ENCODE measurements at places on chromosomes 2 and 18.

GRCh38 chr2:21585881-21586280 lies 462.1 kb downstream of the TDRD15 start:
- no peak for DNase-seq

- DNase-seq: peak; percentile 66
Observed at GRCh38 chr2:30706534-30707303, 100.5 kb downstream of the CAPN13 start.

DNA sequence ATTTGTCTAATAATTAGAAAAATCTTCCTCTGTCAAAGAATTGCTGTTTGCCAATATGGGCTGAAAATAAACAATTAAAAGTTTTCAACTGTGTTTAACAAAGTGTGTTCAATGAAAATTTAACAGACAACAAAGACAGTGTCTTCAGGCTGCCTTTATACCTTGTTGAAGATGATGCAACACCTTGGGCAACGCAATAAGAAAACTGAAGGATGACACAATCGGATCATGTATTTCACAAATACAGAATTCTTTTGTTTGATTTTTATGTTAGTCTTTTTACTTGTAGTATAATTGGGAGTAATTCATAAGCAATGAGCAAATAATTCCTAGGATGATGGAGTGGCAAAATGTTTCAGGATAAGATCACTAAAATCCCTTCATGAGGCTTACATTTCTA lies 27.8 kb downstream of the CHN1 start:
- no peak for DNase-seq

DNA sequence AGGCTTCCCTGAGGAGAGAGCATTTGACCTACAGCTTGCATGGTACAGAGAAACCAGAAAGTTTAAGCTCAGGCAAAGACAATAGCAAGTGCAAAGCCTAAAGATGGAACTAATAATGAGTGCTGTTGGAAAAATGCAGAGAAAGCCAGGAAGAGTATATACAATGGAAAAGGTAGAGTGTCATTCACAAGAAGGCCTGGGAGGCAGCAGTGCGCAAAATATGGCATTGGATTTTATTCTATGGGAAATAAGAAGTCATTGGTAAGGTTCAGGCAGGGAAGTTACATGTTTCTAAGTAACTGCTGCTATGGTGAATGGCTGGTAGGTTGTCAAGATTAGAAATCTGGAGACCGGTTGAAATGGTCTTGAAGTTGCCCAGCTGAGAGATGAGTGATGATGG lies 2167.3 kb upstream of the CELF4 start:
- no peak for DNase-seq

DNA sequence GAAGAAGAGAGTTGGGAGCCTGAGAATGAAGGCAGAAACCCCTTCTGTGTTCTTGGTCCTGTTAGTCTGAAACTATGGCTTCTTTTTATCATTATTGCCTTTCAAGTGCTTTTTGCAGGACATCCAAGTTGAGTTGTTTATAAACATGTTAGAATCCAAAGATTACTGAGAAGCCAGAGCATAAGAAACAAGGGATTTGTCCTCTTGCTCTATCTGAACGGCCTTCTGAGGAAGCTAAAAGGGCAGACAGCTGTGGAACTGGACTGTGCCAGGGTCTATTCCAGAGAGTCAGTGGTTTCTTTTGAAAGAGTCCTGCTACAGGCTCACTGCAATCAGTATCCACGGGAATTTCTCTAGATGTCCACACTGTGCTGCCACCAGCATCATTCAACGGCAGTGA lies 86.6 kb downstream of the ARHGAP28 start:
- DNase-seq: no peak

DNA sequence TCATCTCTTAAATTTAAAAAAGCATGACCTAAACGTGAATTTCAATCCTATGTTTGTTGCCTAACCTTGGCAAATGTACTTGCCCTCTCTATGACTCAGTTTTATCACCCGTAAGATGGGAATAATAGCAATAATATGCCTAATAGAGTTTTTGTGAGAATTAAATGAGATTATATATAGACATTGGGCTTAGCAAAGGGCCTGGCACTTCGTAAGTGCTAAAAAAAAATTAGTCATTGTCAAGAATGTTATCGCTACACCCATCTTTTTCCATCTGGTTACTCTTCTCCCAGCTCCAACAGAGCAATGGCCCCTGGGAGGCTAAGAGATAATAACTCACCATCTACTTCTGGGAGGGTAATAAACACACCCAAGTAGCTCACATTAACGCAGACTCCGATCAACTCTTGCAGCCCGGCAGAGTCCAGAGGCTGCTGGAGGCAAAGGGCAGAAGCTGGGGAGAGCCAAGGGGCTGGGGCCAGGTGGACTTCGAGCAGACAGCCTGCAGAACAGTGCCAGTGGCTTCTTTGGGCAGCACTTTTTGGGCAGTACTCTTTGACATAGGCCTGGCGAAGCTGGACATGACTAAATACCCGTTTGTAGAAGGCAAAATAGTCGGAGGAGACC lies 63.9 kb upstream of the STPG4 start:
- DNase-seq: no peak

DNA sequence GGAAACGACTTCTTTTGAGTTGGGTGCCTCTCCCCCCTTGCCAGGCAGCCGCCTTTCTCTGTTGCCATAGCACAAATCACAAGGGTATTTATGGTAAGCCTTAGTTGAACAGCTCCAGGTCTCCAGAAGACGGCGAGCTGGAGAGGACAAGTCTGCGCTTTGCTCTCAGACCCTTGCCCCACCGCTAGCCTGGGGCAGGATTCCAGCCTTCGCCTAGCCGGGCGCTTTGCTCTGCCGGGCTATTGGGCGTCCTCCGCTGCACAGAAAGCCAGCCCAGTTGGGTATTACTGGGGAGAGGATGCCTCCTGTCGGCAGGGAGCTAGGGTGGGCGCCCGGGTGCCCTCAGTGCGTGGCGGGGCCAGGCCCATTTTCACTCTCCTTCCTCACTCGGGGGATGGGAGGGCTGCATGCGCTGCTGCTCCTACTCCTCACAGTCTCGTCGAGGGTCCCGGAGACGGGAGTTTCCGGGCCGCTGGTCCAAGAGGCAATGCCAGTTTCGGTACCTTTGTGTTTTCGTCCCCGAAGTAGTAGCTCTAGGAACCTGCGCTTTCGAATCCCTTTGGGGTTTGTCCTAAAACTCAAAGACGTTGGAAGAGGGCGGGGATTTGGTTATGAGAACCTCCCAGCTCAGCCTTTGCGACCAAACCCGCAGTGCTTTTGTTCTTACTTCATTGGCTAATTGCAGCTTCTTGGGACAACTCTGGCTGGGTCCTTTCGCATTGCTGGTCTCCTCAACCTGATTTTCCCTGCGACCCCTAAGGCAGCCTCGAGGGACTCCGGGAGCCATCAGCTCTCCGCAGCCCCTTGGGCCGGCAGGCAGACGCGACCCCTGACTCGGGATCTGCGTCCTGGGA lies 3.6 kb upstream of the DLX2 start:
- DNase-seq: peak; percentile 41

- DNase-seq: no peak
Observed at GRCh38 chr2:120254178-120254577, 1.5 kb downstream of the RALB start.

DNA sequence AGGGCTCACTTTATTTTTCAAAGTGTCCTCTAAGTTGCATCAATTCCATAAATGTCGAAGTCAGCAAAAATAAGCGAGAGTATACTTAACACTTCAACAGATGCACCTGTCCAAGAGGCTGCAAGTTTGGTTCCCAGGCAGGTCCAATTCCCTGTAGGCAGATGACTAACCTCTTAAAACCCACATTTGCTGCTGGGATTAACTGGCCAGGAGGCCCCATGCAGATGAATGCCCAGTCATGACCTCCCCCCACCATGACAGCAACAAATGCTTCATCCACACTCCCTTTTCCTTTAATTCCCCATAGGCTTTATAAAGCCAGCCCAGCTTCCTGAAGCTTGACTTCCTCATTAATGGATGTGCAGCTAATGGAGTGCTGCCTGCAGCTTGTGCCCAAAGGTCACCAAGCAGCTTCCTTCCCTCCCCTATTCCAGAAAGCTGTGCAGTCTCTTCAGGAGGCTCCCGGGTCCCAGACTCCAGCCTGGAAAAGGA lies 35.7 kb downstream of the REEP1 start:
- DNase-seq: no peak

- no peak for DNase-seq
Observed at GRCh38 chr2:38600242-38600891, 2.4 kb downstream of the HNRNPLL start.

DNA sequence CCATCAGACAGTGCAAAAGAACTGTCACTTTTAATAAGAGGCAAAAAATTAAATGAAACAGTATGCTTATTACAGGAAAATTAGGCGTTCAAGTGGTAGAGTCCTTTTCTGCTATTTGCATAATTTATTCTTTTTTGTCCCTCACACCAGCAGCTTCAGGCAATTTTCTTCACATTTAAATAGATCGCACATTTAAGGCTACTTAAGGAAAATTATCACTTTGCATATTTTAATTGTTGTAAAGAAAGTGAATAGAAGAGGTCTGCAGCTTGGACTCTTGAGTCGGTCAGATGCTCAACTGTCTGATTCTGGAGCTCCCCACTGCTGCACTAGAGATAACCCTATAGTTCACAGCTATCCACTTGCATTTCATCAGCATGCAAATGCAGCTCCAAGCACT lies 141.3 kb downstream of the FIGN start:
- DNase-seq: no peak

- no peak for DNase-seq
Observed at GRCh38 chr18:70442933-70443332, 154.1 kb downstream of the SOCS6 start.

GRCh38 chr2:105139556-105140239 lies 101.8 kb downstream of the MRPS9 start:
- no peak for DNase-seq

DNA sequence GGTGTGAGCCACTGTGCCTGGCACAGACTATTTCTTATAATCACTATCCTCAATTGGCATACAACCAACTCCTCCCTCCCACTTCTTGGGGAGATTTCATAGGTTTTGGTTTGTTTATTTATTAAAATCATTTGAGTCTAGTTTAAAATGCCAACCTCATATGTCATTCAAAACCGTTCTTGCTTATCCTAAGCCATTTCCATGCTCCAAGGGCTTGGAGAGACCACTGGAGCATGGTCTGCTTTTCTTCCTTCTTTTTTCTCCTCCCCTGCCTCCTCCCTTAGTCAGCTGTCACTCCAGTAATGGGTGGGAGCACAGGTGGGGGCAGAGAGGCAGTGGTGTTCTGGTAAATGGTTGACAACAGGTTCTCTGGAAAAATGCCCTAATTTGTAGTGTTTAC lies 20.4 kb upstream of the KCNS3 start:
- DNase-seq: no peak

DNA sequence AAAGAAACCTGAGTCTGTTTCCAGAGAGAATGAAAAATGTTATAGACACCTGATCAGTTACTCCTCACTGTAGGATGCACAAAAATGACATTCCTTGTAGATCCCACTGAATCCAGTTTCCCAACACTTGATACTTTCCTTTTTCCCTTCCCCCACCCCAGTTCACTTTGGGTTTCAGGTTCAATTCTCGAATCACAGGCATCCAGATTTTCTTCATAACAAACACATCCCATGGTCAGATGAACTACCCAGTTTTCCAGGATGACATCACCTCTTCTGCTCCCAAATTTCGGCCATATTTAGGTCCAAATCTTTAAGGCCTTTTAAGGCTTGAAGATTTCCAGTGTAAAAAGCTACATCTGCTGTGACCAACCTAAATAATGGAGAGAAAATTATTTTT lies 51.5 kb downstream of the UGP2 start:
- no peak for DNase-seq

- DNase-seq: no peak
Observed at GRCh38 chr2:42072349-42073118, 24.7 kb downstream of the PKDCC start.

GRCh38 chr2:38509314-38509946 lies 93.3 kb downstream of the HNRNPLL start:
- DNase-seq: peak; percentile 64

GRCh38 chr2:113831161-113831560 lies 58.7 kb upstream of the ACTR3 start:
- no peak for DNase-seq

- DNase-seq: no peak
Observed at GRCh38 chr2:67516362-67516761, 119.2 kb downstream of the ETAA1 start.

DNA sequence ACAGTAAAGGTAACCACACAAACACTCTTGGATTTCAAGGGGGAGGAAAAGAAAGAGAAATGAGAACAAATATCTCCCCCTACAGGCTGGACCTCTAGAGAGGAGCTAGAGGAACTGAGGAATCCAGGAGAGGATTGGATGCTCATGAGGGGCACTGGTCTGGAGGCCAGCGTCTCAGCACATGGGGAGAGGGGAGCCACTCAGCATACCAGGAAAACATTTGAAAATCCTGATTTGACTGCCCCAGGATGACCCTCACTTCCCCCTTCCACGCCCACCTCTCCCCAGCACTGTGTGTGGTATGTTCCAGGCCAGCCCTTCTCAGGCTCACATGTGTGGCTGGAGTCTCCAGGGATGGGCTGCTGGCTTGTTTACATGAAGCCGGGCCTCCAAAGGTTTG lies 396.8 kb upstream of the ID2 start:
- DNase-seq: no peak

- no peak for DNase-seq
Observed at GRCh38 chr2:142190805-142191204, 60.0 kb upstream of the LRP1B start.

- DNase-seq: no peak
Observed at GRCh38 chr2:191243154-191243553, 2.0 kb upstream of the MYO1B start.

DNA sequence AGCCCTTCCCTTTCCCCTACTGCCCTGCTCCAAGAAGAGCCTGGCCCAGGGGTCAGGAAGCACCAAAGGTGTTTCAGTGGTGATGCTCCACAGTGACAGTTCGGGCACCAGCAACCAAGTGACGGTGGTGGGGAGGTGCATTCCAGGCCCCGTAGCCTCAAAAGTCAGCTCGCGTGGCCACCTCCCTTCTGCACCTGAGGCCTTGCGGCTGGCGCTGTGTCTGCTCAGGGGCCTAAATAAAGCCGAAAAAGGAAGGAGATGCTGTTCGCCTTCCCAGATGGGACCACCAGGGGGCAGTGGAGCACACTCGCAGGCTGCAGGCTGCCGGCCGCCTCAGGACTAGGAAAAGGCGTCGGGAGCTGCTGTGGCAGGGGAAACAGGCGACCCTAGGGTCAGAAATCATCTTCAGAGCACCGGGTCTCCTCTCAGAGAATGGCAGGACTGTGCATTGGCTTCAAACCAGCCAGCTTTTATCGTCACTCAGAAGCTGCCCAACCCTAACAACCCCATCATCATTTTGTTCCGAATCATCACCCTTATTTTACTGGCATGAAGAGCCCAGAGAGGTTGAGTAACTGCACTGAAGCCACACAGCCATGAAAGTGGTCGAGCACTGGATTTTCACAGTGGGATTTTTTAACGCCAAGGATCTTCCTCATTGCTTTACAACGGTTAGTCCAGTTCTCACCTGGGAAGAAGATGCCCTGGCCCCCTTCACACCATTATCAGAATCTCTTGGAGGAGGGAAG lies 213.0 kb upstream of the CELF4 start:
- no peak for DNase-seq

Measured in hematopoietic multipotent progenitor cell treated with erythropoietin and hydrocortisone succinate and interleukin-3 and kit ligand, for 17 days (in vitro differentiated cells).